ENCODE measurements at places on chromosomes 1 and 21.

- DNase-seq = no peak
Observed at GRCh38 chr1:91877574-91878208, 8.3 kb downstream of the TGFBR3 start.

DNA sequence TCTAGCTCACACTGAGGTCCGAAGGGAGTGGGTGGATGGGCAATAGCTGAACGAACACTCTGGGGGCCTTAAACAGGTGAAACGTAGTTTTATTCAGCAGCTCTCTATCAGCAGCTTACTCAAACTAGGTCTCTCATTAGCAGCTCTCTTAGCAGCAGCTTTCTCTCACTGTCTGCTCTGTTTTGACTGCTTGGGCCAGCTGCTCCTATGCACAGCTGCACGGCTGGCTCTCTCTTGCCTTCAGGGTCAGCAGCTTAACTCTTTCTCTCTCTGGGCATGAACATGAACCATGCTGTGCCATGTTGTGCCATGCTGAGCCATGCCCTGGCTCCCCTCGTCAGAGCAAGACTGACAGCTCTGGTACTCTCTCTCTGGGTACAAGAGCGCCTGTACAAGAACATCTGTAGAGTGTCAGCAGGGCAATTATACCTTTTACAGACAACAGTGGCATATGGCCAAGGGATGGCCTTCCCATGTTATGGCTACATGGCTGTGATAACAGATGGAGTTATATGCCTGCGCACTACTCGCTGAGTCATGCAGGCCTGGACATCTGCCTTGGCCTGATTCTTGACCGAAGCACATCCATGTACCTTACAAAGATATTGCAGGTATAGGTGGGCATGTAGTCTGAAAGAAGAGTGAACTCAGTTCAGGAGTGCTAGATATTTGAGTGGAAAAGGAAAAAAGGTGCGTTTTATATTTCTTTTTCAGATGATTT is 152.4 kb downstream of the LEPR start:
- no peak for DNase-seq

GRCh38 chr1:59485171-59485570 is 188.3 kb downstream of the FGGY start:
- DNase-seq = no peak

- no peak for DNase-seq
Observed at GRCh38 chr1:78790174-78790573, 140.5 kb downstream of the IFI44 start.

GRCh38 chr1:223175032-223175431 is 32.0 kb upstream of the TLR5 start:
- DNase-seq = no peak

GRCh38 chr1:230808281-230808872 is 59.9 kb downstream of the C1orf198 start:
- no peak for DNase-seq

DNA sequence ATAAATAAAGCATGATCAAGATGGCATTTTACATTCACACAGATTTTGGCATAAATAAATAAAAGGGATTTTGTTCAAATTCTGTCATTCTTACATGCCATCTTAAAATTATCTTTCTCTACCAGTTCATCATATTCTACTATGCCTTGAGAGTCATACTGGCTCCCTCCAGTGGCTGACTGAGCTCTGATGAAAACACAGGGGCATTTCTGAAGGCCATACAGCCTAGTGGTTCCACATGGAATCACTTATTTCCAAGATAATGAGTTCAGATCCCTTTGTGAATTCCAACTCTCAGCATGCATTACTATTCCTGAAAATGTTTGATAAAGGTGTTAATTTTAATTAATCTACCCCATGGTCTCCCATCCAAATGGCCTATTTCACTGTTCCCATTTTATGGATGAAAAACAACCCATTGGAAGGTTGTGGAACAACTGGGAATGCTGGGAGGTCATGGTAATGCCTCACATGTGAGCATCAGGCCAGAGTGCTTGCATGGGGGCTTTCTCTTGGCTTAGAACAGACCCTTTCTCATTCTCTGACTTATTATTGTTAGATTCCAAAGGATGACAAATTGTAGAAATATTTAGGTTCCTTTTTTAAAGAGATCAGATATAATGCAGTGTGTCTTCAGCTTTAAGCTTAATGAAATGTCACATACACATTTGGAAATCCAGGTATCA is 622.4 kb upstream of the PKN2 start:
- peak; percentile 20 for DNase-seq

DNA sequence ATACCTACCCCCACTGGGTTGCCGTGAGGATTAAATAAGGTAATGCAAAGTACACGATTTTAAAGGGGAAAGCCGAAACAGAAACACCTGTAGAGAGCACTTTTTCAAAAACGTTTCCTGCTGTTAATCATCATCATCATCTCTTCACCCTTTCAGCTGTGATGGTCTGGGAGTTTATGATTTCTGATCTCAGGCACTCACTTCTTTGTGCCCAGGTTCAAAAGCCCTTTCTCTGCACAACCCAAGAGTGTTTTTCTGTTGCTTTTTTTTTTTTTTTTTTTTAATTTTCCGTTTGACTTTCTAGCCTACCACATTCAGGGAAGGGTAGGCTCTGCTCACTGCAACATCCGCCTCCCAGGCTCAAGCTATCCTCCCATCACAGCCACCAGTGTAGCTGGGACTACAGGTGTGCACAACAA is 936 bp upstream of the UBXN11 start:
- DNase-seq = no peak

DNA sequence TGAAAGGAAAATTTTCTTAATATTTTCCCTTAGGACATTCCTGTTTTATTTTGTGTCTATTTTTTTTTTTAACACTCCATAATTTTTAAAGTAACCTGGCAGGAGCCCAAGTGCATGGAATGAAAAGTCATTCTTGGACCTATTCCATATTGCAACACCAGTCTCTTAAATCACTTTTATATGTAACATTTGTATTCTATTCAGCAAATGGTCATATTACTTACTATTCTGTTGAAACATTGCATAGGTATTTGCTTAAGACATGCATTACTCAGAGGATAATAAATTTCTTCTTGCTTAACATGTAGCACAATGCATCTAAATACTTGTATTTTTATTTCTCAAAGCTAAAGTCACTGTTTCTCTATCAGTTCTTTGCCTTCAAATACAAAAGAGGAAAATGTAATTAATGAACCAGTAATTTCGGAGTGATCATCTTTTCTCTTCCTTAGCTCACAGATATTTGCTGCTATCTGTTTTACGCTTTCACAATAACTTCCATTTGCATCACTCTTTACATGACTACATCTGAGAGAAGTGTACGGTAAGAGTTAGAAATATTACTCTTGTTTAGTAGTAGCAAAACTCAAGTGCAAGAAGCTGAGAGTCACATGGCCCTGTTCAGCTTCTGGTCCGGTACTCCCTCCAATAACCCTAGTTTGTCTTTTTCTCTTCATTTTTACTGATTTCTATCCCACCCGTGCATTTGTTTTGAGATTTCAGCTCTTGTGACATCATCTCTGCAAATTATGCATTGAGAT is 394.8 kb downstream of the USP25 start:
- DNase-seq = peak; percentile 65

GRCh38 chr1:210683403-210684047 is 354.8 kb downstream of the HHAT start:
- DNase-seq = no peak

GRCh38 chr1:65284229-65284628 is 25.1 kb upstream of the DNAJC6 start:
- DNase-seq = no peak

GRCh38 chr1:227920426-227920825 is 27.3 kb downstream of the WNT9A start:
- DNase-seq = no peak

DNA sequence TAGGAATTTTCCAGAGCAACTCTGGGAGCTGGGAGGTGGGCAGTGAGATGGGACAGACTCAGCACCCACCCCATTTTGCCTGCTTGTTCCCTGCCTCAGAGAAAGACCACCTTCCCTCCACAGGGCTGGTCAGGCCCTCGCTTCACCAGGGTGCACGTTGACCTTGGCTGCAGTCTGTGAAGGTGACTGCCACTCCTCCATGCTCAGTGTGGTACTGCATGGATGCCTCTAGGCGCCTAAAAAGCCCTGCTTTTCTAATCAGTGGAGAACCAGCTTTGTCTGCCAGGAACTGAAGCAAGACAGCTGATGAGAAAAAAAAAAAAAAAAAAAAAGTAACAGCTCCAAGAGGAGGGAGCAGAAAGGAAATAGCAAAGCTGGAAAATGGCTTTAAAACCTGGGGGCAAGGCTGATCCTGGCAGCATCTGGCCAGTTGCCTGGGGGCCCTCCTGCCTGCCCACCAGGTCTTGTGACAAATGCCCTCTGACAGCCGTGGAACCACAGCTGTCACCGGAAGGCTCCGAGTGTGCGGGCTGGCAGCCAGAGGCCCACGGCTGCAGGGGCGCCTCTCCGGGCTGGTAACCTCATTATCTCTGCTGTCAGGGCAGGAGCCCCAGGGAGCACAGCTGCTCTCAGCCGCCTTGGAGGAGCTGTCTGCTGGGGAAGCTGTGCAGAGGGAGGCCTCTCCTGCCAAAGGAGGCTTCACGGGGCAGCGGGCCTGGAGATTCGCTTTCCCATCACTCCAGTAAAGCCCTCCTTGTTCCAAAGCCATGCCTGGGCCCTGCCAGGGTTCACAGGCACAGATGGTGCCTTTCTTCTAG is 13.7 kb downstream of the KIAA1614 start:
- DNase-seq = no peak

- no peak for DNase-seq
Observed at GRCh38 chr21:28393279-28393678, 599.4 kb downstream of the LTN1 start.

- no peak for DNase-seq
Observed at GRCh38 chr1:167781558-167781957, 59.8 kb downstream of the MPZL1 start.

- no peak for DNase-seq
Observed at GRCh38 chr21:45987121-45987711, 5.6 kb downstream of the COL6A1 start.
